ENCODE measurements at places on chromosomes 1 and 21.

DNA sequence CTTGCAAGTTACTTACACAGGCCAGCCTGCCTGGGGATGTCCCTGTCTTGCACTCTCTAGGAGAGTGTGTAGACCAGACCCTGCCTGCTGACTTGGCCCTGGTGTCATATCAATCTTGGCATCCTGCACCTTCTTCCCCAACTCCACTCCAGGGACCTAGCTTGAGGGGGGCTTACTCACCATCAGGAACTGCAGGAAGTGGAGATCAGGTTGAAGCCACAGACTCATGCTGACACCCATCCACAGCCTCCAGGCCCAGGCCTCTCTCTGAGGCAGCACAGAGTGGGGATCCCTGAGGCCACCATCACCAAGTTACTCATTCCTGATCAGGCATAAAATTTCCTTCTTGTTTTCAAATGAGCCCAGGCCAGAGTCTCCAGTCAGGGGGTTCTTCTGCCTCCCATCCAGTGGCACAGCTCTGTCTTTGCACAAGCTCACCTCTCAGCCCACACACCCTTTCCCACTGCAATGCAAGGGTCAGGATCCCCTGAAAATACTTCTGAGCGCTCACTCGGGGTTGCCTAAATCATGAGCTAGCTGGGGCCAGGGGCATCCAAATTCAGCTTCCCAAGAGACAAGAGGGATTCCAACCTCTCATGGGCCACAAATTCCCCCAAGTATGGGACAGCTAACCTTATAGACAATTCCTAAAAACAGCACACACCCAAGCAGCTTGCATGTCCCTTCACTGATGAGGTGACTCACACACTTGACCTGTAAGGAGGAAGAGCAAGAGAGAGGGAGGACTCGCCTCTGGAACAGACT is 33.5 kb downstream of the CSMD2 start:
- no peak for DNase-seq

DNA sequence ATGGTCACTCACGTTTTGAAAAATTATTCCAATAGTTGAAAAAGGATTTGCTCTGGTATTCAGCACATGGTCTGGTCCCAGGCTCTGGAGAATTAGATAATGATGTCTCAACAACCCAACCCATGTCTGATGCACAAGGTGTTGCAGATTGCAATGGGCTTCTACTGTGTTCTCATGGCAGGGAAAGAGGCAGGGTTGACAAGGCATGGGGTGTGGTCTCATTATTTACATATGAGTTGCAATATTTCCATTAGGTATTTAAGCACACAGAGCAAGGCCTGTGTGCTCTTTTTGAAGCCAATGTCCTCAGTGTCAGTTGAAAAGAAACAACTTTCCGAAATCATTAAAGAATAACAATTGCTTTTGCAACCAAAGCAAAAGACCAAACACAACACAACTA is 381.9 kb upstream of the PBX1 start:
- no peak for DNase-seq

DNA sequence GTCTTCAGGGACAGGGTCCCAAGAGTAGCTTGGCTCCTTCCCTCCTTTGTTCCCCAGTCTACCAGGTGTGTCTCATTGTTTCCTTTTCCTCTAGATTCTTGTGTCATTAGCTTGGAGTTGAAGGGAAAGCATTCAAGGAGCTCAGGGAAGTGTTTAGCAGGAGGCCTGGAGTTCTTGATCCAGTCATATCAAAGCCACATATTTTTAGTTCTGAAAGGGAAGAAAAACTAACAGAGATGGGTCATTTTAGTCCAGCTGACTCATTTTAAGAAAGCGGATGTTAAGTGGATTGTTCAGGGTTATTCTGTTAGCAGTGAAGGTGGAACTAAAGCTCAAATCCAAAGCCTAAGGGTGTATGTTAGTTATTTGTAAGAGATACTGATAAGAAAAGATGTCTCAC is 721 bp downstream of the C1orf54 start:
- no peak for DNase-seq

DNA sequence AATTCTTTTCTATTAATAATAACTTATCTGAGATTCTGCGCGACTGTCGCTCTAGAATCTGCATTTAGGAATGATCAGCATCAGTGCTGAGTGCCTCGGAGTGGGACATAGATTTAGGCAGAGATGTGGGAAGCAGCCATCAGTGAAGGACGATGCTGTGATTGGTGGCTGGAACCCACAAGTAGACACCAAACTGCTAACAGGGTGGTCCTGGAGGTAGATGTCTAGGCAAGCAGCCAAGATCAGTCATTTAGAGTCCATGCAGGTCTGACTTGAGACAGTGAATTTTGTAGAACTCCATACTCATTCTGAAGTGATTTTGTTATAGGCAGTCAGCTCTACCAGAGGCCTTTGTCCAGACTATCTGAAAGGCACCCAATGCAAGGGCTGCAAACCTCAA is 51.8 kb upstream of the LYST start:
- DNase-seq = no peak

- DNase-seq = no peak
Observed at GRCh38 chr1:29186707-29187106, 5.0 kb upstream of the SRSF4 start.

GRCh38 chr1:8639148-8639547 is 178.3 kb downstream of the RERE start:
- no peak for DNase-seq

GRCh38 chr1:227961651-227962466 is 14.1 kb upstream of the WNT9A start:
- DNase-seq = no peak

DNA sequence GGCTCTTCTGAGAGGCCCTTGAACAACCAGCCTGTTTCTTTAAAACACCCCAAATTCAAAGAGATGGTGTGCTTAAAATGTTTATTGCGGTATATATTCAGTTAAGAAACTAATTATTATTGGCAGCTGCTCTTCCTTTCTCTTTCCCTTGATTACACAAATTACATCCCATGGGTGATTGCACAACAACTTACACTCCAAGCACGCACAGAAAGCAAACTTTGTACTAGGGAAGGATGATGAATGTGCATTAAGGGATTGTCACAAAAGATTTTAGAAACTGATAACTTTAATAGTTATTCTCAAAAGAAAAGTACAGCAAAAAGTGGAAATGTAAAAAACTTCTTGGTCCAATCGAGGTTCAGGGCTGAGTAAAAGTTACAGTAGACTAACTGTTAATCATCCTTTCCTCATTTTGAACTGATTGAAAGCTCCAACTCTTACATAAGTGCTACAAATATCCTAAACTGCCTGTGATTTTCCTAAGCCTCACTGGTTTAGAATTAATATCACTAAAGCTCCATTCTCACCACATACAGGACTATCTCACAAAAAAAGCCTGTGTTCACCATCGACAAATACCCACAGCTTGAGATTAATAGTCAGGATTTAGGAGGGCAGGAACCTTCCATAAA is 153.4 kb downstream of the TTLL7 start:
- DNase-seq = no peak

DNA sequence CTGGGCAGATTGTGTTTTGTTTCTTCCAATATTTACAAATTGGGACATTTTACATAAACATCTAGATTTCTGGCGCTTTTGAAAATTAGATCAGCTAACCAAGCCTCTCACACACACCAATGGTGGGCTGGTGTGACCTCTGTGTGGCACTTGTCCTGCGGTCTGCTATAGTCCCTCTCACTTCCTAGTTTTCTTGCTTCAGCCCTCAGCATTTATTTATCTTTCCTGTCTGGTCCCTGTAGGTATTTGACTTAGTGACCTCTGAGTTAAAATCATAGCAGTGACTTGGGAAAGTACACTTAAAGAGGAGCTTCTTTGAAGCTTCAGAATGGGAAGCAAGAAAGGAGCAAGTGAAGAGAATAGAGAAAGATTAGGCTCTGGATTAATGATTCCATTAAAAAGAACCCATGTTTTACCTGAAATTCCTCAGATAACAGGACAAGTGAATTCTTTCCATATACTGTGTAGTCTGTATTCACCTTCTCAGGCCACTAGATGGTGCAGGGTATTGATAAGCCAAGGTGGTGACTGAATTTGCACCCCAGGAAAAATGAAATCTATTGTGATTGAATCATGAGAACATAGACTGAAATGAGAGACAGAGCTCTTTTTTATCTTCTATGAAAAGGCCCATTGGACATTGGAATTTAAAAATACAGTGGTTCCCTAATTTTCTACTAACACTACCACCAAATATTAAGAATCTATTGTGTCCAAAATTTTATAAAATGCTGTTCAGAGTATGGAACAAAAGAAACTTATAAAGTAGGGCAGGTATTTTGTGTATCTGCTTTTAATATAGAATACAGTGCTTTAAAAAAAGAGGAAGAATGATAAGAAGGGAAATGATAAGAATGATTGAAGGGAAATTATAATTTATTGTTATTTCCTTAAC is 7.1 kb upstream of the DIPK1A start:
- no peak for DNase-seq

Data from stimulated activated CD4-positive, alpha-beta T cell treated with anti-CD3 and anti-CD28 coated beads, TNF-alpha, amount 100 ng/mL, for 4 hours (primary cell).